NK-92 treated with Interleukin-12 subunit alpha and Interleukin-12 subunit beta, amount 100 ng/mL, for 24 hours (cell line): ENCODE measurements at places on chromosomes 3 and 15.

- DNase-seq, result no peak
Measured at GRCh38 chr15:31302778-31303725, 23.6 kb upstream of the KLF13 start.

- no peak for DNase-seq
Measured at GRCh38 chr3:128753715-128754114, 27.7 kb downstream of the RAB7A start.

- no peak for DNase-seq
Measured at GRCh38 chr3:1232276-1232675, 139.5 kb downstream of the CNTN6 start.

- peak; percentile 75 for DNase-seq
Measured at GRCh38 chr3:15377961-15378791, 45.8 kb upstream of the SH3BP5 start.

DNA sequence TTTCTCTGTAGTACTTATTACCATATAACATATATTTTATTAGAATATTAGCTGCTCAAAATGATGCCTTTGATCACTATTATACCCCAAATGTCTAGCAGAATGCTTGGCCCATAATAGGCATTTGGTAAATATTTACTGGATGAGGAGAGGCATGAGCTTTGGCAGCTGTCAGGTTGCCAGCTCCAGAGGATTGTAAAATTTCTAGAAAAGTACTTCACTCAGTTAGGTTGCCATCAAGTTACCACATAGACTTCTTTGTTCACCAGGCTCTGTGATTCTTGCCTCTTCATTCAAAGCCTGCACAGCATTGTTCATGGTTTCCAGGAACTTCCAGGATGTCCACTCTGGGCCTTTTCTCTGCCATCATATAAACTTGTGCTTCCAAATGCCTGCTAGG, 582.8 kb downstream of the PDCD6IP start:
- no peak for DNase-seq

- DNase-seq, result no peak
Measured at GRCh38 chr3:95511828-95512227, 1302.6 kb upstream of the EPHA6 start.

- DNase-seq, result no peak
Measured at GRCh38 chr3:65080432-65080831, 392.6 kb upstream of the ADAMTS9 start.

GRCh38 chr15:72198356-72199204, 993 bp upstream of the GRAMD2A start:
- DNase-seq, result no peak

GRCh38 chr15:80822676-80823075, 43.5 kb downstream of the CEMIP start:
- DNase-seq, result no peak

GRCh38 chr3:52420388-52420787, 24.5 kb downstream of the SEMA3G start:
- no peak for DNase-seq

DNA sequence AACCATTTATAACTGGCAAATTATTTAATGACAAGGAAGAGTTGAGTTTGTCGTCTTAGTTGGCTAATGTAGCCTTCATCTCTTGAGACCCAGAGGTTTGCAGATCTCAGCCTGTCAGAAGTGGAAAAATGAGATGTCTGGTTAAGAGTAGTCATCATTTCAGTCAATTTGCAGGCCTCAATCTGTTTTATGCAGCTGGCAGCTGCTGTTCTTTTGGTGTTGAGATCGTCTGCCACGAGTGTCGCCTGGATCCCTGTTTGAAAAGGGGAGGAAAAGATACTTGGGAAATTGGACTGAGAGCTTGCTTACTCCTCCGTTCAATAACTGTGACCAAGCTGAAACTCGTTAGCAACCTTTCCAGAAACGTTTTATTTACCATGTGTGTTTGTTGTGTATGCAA, 2.3 kb downstream of the PHLDB2 start:
- DNase-seq, result no peak

DNA sequence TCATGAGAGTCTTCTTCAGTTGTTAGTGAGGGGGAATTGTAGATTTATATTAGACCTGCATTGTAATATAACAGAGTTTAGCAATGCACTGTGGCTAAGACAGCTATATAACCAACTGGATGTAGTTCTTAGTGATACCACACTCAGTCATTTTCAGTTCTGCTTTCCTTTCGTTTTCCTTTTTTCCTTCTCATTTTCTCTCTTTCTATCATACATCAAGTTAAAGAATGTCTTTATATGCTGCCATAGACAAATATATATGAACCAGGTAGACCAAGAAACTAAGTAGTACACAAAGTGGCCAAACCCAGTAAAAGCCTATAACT, 43.7 kb upstream of the CD47 start:
- DNase-seq, result no peak

DNA sequence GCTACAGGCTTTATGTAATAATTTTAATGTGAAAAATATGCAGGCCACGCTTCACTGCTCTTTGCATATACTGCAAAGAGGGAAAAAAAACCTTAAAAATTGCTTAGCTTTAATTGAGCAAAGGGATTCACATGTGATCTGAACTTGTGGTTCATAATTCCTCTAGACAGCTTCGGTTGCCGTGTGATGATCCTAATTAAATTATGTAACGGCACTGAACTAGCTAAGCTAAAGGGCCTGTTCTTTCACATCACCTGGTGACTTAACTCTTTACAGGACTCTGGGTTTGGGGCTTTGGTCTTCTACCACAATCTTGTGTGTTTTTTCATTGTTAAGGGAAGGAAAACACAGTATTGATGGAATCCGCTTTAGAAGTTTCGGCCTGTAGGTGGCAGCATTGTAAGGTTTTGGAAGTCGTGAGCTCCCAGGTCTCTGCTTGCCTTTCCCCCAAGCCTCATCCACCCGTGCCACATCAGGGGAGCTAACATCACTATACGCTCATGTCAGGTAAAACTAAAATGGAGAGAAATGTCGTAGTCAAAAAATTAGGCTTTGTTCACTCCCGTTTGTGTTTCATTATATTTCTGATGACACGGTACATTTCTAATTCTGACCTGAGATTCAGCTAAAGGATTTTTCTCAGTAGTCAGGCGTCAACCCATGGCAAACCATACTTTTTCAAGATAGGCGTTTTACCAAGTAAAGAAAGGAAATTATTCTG, 205.6 kb upstream of the DPH6 start:
- peak; percentile 28 for DNase-seq

DNA sequence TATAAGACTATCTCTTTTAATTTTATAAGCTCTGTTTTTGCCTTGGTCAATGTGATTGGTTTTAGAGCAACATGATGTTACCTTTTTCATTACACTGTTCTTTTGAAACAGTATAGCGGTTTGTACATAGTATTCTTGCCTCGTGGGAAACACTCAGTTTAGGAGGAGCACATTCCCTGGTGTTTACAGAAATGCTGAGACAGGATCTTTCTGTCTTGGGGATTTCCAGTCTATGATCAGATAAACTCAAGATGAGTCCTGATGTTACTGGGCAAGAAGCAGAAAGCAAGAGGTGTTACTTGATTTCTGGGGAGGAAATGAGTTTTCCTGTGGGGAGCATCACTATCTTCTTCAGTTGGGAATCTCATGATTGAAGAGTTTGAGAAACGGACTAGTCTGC, 2.5 kb downstream of the TMEM266 start:
- no peak for DNase-seq

- DNase-seq, result no peak
Measured at GRCh38 chr3:138397983-138398382, 36.4 kb upstream of the ESYT3 start.

- DNase-seq, result no peak
Measured at GRCh38 chr3:42184651-42185443, 81.1 kb downstream of the CCK start.

- DNase-seq, result no peak
Measured at GRCh38 chr3:173007079-173007723, 133.8 kb downstream of the SPATA16 start.

GRCh38 chr3:14512281-14512941, 27.7 kb downstream of the GRIP2 start:
- DNase-seq, result no peak

GRCh38 chr3:164752812-164753211, 325.5 kb downstream of the SI start:
- no peak for DNase-seq

GRCh38 chr3:164451072-164451910, 627.0 kb downstream of the SI start:
- no peak for DNase-seq

DNA sequence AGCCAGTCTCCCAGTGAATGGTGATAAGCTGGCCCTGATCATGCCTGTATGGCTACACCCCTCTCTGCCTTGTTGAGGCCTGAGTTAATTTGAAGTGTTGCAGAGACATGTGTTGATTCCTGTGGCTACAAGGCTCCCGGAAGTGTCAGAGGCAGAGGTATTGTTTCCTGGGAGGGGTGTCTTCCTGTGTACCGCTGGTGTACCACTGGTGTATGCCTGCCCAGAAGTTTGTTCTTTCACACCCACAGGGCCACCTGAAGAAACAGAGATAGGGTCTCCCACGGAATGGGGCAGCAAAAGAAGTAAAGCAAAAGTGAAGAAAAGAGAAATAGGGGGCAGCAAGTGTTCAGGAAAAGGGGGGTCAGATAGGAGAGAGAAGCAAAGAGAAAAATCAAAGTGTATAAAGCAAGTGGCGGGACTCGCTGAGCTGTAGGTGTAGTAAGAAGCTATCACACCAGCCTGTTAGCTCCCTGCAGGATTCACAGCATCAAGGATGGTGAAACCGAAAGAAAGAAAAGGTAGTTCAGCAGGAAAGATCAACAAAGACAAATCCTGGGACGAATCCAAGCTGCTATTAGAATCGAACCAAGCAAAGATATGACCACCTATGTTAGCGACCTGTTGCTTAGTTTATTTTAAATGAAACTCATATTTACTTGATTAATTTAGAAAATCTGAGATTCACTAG, 36.6 kb upstream of the CD47 start:
- no peak for DNase-seq

DNA sequence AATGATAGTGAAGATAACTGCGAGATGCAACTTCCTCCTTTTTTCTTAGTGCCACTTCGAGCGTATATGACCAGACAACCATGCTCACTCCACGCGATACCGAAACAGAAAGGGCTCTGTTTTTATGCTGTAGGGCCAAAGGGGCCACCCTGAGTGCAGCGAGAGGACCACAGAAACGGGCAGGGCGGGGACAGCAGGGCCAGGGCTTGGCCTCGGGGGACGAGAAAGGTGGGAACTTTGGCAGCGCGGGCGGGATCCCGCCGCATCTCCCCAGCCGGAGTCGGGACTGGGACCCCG, 483 bp downstream of the VPS13C start:
- DNase-seq, result peak; percentile 78

DNA sequence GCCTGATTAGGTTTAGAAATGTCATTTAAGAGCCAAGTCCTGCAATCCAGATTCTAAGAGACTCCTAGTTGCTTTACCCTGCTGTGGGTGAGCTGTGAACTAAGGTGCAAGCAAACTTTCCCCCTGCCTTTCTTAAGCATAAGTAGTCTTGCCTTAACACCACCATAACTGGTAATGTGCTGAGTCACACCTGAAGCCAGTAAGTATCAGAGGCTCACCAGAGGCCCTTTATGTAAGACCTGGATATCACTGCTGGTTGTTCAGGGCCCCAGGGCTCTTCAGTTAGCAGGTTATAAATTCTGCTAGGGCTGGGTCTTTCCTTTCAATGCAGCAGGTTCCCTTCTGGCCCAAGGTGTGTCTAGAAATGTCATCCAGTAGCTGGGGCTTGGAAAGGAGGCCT, 509.9 kb downstream of the VGLL3 start:
- no peak for DNase-seq

- no peak for DNase-seq
Measured at GRCh38 chr3:30187366-30187765, 419.0 kb upstream of the TGFBR2 start.

DNA sequence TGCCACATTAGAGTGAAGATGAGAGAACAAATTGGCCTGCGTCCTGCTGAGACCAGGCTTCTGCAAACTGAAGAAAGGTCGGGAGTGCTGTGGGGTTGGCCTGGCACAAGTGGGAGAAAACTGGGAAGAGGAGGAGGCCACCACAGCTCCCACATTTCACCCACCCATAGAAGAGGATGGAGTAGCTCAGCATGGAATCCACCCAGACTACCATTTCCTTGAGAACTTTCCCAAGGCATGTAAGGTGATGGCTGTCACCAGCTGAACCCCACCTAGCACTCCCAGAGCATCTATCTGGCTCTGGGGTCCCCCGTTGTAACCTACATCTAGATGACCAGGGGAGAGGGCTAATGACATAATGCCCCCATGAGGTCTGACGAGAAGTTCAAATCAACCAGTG, 120.4 kb upstream of the TRIM42 start:
- no peak for DNase-seq
